Suppressor macrophage (primary cell): ENCODE measurements at places on chromosomes 12 and 14.

- DNase-seq: no peak
These were observed 63.3 kb downstream of the ACSS3 start for GRCh38 chr12:81141217-81141616.

GRCh38 chr14:50978888-50979287 is 34.6 kb upstream of the PYGL start:
- DNase-seq: no peak

GRCh38 chr14:89794096-89794495 is 160.4 kb downstream of the EFCAB11 start:
- DNase-seq: no peak

GRCh38 chr12:92550661-92551060 is 152.1 kb upstream of the PLEKHG7 start:
- DNase-seq: no peak

DNA sequence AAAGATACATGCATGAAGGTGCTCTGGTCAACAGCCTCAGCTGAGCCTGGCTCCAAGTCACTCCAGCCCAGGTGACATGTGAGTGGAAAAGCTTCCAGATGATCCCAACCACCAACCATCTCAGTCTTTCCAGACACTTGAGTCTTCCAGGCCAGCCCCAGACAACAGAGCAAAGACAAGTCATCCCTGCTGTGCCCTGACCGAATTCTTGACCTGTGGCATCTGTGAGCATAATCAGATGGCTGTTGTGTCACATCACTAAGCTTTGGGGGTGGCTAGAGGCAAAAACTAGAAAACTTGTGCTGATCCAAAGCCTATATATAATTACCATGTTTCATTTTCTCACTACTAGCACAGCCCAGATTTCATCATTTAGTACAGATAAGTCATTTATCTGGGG is 50.8 kb upstream of the ISM2 start:
- DNase-seq: no peak

- no peak for DNase-seq
These were observed 28.5 kb downstream of the NOPCHAP1 start for GRCh38 chr12:105014603-105015002.

GRCh38 chr12:115273456-115273855 is 589.5 kb upstream of the TBX3 start:
- no peak for DNase-seq

GRCh38 chr12:28390761-28391385 is 200.6 kb downstream of the CCDC91 start:
- DNase-seq: no peak

DNA sequence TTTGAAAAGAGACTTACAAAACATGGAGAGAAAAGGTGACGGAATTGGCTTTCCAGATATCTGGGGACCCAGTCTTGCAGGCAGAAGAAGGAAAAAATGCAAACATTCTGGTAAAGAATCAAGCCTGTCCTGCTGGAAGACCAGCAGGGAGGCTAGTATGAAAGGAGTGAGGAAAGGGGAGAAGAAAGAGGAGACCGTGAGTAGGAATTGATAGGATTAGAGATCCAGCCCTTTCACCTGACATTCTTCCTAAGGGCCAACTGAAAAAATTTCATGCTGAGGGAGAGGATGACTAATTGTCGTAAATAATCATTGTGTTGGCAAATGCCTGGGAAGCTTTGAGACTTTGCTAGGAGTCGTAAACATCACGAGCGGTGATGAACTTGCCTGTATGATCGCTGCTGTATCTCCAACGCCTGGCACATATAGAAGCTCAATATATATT is 12.1 kb downstream of the BHLHE41 start:
- DNase-seq: no peak

- no peak for DNase-seq
These were observed 9.9 kb downstream of the CERS5 start for GRCh38 chr12:50157259-50157658.

DNA sequence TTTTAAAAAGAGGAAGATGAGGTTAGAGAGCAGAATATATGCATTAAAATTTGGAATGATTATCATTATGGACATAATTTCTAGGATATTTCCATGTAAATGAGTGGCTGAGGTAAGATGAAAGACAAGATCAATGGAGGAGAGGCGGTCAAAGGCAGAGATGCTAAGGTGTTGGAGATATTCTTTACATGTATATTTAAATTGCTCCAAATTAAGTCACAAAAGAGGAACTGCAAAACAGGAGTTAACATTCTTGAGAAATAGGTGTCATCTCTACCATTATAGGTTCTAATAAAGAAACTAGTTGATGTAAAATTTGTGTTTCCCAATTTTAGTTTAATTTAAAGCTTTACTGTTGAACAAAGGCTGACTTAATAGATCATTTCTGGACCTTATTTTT is 268.5 kb upstream of the PPFIA2 start:
- no peak for DNase-seq

GRCh38 chr12:129520739-129521138 is 383.1 kb downstream of the TMEM132D start:
- DNase-seq: no peak

DNA sequence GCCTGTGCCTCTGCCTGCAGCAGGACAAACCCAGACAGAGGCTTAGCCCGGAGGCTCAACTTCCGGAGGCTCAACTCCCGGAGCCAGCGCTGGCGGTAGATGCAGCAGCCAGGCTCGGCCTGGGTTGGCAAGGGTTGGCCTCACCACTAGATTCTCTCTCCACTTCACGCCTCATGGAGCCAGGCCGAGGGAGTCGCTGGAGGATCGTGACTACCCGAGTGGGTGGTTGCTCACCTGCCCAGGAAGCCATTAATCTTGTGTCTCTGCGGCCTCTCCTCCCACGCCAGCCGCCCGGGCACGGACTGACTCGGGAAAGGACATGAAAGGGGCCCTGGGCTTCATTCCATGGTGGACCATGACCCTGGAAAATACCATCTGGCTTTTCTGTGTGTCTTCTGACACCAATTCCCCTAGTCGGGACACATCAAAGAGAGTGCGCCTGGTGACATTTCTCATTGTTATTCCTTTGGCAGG is 20.8 kb downstream of the ESRRB start:
- no peak for DNase-seq

DNA sequence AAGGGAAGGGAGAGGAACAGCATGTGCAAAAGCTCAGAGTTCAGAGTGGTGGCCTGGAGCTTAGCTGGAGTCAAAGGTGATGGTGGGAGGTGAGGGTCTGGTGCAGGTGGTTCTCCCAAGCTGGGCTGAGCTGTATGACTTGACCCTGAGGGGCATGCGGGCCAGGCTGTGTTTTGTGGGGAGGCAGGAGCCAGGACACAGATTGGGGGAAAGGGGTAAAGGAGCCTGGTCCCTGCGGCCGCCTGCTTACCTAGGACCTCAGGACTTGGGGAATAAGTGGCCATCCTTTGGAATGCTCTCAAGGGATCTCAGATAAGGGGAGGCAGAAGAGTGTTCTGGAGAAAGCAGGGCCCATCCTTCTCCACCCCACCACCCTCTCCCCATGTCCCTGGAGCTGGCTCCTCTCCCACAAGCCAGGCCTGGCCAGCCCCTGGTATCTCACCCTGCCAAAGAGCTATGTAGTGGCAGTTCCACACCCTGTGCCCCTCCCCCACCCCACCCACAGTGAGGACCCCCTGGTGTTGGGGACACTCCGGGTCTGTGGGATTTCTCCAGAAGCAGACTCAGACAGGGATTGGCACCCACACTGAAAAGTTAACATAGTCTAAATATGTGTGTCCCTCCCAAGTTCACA is 19.9 kb upstream of the CEP170B start:
- no peak for DNase-seq

DNA sequence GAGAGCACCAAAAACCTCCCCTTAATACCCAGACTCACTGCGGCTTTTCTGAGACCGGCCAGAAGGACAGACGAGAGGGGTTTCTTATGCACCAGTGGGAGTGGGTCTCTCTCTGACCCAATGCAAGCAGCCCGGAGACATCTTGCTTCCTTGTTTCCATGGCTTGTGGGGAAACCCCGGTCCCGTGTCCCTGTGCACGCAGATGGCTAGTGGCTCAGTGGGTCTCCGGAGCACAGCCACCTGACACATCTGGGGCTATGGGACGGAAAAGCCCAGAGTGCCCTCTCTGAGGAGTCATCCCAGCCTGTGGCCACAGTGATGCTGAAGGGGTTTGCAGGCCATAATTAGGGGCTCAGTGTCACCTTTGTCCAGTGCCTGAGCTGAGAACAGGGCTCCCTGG is 197.6 kb downstream of the PHETA1 start:
- DNase-seq: peak; percentile 29

DNA sequence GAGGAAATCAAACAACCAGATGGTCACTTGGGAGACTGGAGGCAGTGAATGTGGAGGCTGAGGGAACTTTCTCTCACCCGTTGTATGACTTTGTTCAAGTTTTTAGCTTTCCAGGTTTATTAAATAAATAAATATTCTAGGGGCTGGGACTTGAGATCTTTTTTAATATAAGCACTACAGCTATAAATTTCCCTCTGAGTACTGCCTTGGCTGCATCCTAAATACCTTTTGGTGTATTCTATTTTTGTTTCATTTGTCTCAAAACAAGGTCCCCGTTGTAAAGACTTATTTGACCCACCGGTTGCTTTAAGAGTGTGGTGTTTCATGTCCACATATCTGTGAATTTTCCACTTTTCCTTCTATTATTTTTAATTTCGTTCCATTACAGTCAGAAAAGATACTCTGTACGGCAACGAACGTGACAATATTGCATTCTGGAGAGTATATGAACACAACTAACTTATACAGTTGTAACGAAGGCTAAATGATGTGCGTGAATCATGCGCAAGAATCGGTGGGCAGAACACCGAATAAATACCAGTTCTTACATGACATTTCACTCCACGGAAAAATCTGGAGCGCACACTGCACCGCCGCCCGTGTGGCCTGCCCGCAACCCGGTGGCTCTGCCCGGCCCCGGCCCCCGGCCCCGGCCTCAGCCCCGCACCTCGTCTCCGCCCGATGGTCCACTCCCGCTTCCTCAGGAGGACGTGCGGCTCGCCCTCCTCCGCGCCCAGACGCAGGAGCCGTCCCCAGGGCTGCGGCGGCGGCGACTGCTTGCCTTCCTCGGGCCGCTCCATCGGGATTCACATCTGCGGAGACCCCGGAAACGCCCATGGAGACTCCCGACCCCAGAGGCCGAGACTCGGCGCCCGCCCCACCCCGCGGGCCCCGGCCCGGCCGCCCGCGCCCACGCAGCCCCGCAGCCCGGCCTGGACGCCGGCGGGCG is 602 bp downstream of the CHFR start:
- DNase-seq: peak; percentile 32

- DNase-seq: no peak
These were observed 22.2 kb upstream of the DAAM1 start for GRCh38 chr14:59166258-59166657.

GRCh38 chr12:124347805-124348658 is 53.1 kb downstream of the RFLNA start:
- no peak for DNase-seq

GRCh38 chr12:7514416-7514815 is 10.8 kb upstream of the CD163 start:
- DNase-seq: no peak

- DNase-seq: peak; percentile 82
These were observed 84.4 kb downstream of the C2CD5 start for GRCh38 chr12:22459838-22460490.

DNA sequence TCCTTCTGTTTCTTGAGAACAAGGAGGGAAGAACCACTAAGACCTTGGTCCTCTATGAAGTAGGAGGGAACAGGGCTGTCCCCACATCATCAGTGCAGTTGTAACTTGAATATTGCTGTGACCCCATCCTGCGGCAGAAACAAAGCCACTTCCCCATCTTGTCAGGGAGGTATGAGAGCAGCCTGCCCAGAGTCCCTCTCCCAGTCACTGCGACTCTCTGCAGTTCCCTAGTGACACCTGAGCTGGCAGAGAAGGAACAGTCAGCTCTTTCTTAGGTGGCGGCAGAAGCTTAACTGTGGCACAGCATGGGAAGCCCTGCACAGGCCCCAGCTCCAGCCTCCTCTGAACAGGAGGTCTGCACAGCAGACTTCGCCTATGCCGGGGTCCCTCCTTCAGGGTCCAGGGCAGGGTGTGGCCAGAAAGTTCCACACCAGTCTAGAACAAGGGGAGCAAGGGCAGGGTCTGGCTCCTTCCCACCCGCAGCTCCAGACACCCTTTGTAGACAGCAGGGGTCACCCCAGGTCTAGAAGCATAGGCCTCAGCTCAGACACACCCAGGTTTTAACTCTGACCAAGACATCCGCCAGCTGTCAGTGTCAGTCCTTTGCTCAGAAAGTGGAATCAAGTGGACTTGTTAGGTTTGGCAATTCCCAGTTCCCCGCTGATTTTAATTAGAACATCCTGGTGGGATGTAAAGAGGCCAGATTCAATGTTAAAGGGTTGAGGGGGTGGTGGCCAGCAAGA is 36.8 kb downstream of the DEGS2 start:
- DNase-seq: no peak

DNA sequence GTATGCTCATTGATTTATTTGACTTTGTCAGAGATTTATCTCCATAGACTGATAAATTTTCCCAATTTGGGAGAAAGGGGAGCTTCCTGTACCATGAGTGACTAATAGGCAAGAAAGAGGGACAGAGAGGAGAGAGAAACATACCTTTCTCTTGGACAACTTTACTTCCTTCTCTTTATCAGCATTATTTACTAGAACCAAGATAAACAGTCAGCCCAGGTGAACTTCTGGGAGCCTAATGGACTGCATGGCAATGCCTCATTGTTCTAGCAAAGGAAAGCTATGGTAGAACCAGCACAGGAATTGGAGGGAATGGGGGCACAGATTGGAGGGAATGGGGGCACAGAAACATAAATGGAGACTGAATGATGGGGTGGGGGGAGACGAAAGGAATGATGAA is 63.4 kb upstream of the STXBP6 start:
- no peak for DNase-seq

DNA sequence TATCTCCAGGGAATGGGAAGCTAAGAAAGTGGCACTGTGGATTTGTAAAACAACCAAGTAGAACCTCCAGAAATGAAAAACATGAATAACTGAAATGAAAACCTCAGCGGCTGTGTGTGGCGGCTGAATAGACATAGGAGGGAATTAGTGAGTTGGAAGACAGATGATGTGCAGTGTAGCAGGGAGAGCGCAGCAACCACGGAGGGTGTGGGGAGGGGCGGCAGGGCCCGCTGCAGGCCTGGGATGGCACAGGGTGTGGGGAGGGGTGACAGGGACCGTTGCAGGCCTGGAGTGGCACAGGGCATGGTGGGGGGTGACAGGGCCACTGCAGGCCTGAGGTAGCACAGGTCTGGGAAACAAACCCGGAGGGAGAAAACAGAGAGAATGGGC is 51.1 kb downstream of the BEGAIN start:
- no peak for DNase-seq

GRCh38 chr12:124524231-124524925 is 43.0 kb downstream of the NCOR2 start:
- DNase-seq: no peak

DNA sequence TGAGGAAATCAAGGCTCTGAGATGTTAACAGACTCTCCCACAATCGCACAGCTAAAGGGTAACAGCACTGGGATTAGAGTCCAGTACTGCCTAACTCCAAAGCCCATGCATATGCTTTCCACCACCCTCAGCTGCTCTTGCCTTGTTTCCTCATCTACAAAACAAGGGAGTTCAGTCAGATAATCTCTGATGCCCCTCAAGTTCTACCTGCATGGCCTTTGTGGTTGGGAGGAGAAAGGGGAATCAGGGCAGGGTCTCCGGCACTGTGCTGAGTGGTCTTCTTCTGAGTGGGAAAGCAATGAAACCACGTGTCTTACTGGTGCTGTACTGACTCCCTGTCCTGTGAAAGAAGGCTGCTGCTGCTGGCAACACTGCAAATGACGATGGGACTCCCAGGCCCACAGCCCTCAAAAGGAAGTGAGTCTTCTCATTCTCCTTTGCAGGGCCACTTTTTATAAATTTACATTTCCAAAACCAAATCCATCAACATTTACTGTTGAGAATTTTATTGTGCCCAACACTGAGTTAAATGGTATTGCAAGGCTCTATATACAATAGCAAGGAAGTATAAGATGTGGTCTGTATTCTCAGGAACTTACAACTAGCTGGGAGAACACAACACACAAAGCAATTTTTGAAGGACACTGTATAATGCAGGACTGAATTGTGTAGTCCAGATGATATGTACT is 19.7 kb upstream of the DUSP16 start:
- no peak for DNase-seq
